ENCODE measurements at places on chromosomes 12 and 14.
A peak's percentile ranks its signal among the peaks of the same experiment; 100 is the strongest.

- no peak for DNase-seq
These were observed 70.6 kb downstream of the SETD3 start for GRCh38 chr14:99410019-99410418.

DNA sequence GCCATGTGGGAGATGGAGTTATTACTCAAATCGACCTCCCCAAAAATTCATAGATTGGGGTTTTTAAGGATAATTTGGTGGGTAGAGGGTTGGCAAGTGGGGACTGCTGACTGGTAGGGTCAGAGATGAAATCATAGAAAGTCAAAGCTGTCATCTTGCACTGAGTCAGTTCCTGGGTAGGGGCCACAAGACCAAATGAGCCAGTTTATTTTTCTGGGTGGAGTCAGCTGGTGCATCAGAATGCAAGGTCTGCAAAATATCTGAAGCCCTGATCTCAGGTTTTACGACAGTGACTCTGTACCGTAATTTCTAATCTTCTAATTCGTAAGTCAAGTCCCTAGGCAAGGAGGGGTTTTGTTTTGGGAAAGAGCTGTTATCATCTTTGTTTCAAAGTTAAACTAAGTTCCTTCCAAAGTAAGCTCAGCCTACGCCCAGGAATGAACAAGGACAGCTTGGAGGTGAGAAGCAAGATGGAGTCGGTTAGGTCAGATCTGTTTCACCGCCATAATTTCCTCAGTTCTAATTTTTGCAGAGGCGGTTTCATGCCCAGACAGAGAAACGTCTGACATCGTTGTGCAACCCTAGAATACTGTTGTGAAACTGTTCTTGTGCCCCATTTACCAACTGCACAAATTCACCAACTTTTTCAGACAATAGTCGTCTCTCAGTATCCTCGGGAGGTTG is 104.5 kb upstream of the SFSWAP start:
- no peak for DNase-seq

DNA sequence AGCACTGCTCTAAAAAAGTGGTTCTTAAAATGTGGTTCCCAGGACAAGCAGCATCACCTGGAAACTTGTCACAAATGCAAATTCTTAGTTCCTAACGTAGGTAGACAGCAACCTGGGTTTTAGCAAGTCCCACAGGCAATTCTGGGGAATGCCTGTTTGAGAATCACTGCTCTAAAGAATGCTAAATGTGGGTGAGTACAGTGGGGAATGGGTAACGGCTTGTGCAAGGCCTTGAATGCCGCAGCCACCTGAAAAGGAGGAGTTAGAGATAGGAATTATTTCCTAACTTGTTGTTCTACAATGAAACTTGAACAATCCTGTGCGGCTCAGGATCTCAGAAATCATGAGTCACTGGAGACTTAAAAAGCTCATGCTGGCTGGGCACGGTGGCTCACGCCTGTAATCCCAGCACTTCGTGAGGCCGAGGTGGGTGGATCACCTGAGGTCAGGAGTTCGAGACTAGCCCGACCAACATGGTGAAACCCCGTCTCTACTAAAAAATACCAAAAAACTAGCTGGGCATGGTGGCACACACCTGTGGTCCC is 34.9 kb downstream of the GNS start:
- no peak for DNase-seq

GRCh38 chr12:45214071-45214470 is 1.8 kb upstream of the ANO6 start:
- DNase-seq: no peak

- no peak for DNase-seq
These were observed at the start of gene IL23A for GRCh38 chr12:56338308-56339157. Gene IL23A, plus strand, starts transcription at chr12:56338884. Its CDS starts 161 bp downstream, at chr12:56339045.

DNA sequence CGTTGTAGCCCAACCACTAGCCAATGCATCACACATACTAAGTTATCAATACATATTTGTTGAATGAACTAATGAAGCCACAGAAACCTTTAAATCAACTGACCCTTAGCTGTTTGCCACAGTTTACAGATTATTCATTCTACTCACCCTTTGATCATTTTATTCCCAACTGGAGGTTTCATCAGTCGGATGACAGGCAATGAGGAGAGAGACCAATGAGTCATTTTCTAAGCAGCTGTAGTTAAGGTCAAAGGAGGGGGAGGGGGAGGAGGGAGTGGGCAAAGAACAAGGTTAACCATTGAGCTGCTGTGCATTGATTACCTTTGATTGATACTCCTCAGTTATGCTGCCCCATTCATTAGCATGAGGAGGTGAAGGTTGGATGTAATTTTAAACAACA is 469.5 kb downstream of the VRK1 start:
- DNase-seq: no peak

GRCh38 chr12:53344824-53345485 is 8.8 kb upstream of the SP7 start:
- DNase-seq: peak; percentile 80

DNA sequence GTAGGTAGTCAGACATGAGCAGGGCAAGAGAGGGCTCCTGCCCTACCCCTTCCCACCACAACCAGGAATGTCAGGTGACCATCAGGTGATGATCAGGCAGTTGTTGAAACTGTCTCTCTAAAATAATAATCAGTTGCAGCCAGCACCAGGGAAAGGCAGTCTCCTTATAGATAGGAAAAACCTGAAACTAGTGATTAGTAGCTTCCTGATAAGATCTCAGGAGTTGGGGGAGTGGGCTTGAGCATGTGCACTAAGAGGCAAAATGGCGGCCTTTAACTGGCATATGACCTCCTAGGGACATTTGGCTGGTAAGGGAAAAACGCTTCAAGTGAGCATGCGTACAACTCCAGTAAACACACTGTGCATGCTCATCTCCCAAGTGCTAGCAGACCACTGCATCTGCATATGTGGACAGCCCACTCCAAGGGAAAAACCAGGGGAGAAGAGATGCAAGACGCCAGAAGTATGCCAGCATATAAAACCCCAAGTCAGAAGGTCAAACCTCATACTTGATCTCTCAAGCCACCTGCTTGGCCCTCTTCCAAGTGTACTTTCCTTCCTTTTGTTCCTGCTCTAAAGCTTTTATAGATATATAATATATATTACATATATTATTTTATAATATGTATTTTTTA is 37.1 kb downstream of the TGFB3 start:
- DNase-seq: no peak

GRCh38 chr12:122382919-122383350 is 39.5 kb downstream of the CLIP1 start:
- DNase-seq: no peak

DNA sequence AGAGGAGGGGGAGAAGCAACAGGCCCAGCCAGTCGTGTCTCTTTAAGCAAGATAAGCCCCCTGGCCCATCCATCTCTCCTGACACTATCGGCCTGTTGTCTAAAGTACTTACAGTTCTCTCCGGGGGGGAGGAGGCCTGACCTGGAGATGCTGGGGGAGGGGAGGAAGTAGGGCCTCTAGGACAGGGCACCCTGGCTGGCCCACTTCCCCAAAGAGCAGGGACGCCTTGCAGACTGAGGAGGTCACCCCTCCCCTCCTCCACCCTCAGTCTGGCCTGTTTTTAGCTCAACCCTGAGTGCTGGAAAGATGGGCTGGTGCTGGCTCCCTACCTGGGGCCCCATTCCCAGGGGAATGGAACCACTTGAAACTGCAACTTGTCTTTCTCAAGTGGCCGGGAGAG is 70.3 kb downstream of the TBX5 start:
- DNase-seq: no peak

DNA sequence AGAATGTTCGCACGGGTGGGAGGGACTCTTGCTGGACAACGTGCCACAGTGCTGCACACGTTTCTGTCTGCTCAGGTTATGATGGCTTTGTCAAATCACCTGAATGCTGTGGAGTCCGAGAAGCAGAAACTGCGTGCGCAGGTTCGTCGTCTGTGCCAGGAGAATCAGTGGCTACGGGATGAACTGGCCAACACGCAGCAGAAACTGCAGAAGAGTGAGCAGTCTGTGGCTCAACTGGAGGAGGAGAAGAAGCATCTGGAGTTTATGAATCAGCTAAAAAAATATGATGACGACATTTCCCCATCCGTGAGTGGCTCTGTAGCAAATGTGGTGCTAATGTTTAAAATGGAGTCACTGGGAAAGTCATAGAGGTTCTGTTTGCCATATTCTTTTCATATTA is 28.5 kb downstream of the KLC1 start:
- DNase-seq: peak; percentile 39

GRCh38 chr12:40261937-40262336 is 37.1 kb downstream of the LRRK2 start:
- no peak for DNase-seq

DNA sequence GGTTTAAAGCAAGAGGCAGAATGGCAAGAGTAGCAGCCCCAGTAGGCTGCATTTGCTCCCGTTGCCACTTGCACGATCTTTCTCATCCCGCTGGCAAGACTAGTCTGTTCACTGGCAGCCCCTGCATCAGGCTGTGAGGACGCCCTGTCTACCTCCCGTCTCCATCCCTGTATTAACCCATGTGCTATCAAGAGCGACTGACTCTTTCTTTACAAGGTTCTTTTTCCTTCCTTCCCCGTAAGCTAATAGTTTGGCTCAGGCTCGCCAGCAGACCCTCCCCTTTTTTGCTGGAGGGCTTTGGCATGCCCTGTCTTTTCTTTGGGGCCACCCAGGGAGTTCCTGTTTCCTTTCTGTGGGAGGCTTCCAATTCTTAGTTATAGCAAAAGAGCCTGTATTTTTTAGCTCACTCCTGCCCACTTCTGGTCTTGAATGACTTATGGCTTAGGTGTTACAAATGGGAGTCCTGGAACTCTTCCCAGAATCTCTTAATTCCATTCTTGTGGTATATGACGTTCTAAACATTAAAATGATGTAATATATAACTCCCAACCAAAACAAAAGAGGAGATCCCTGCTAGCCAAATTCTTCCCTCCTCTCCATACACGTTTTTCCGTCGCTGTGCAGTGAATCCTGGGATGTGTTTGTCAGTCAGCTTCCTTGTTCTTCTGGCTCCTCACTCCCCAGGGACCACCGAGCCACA is 149.0 kb downstream of the PRKCH start:
- DNase-seq: peak; percentile 50

DNA sequence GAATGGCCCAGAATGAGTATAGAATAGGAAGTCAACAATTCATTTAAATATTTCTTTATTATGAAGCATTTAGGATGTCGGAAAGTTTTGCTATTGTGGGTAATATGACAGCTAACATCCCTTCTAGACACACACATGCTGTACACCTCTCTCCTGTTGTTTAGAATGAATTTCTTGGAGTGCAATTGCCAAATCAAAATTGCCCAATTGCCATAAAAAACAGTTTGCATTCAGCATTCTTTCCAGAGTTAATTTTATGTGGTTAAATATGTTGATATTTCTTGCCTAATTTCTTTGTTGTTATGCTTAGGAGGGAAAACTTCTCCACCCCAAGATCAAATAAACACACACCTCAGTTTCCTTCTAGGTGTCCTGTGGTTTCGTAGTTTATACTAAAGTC is 16.9 kb upstream of the SMCO2 start:
- no peak for DNase-seq

DNA sequence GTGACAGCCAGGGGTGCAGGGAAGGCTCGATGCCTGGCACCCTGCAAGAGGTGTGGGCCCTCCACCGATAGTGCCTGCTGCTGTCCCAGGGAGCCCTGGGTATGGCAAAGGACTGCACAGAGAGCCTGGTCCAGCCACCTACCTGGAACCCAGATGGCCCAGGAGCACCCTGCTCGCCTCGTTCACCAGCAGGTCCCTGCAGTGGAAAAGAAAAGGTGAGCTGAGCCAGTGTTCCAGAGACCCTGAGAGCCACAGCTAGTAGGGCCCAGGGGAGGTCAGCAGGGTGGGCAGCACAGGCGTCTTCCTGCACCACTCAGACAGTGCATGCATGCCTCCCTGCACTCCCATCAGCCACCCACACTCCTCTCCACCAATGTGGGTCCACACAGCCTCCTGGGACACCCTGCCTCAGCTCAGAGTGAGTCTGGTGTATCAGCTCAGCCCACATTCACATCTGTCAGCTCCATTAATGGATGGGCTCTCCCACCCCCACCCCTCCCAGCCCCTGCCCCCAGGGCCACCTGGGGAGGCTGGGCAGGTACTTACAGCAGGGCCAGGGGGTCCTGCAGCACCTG is 20.2 kb downstream of the TMEM106C start:
- no peak for DNase-seq

DNA sequence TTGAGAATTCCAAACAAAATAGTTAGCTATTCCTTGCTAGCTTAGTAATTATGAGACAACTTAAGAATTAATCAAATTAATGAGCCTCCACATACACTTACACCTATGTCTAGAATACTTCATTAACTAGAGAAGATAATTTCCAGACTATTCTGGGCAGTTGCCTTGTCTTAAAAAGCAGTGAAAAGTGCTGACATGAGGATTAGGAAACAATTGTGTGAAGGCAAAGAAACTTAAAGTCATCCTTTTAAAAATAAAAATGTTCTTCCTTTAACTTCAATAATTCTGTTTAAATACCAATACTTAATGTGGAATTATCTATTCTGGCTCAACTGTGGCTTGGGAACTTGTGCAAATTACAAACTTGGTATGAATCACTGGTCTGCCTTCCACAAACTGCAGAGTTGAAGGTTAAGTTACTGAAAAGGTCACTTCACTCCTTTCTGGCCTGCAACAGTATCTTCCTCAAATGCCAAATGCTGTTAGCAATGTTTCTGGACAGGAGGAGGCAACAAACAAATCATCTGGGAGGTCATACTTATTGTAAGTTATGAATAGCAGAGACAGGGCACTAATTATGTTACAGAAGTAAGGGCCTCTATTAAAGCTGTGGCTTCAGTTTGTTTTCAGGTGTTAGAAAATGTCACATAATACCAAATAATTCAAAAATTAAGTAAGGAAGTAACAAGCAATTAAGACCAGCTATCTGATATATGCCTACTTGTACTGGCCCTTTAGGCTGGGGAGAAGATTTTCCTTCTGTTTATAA is 19.2 kb downstream of the PPTC7 start:
- no peak for DNase-seq

DNA sequence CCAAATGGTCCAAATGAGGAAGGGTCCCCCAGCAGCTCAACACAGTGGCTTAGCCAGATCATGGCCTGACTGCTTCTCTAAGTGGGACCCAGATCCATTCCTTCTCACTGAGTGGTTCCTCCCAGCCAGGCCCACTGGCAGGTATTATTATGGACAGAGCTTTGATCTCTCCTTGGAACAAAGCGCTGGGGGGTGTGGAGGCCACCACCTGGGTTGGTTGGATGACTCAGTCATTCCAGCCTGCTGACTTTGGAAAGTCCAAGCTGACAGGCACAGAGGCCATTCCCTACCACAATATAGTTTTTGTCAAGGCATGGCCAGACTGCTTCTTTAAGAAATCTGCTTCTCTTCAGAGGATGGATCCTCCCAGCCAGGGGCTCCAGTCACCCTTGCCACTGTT is 341.1 kb downstream of the BTG1 start:
- no peak for DNase-seq

DNA sequence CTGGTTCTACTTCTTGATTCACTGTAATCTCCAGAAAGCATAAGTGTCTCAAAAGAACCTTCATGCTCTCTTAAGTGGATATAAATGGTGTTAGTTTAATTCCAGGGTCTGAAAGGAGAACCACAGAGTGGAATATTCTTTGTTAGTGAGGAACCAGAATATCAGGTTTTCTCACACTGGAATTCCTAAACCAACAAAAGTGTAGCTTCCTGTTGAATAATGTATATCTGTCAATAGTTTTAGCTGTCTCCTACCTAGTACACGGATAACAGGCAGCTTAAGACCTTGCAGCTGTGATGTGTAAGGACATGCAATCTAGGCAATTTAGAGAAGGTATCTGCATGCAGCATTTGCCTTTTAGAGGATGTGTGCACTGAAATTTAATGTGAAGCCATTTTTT is 24.0 kb downstream of the LRIG3 start:
- DNase-seq: no peak

- DNase-seq: no peak
These were observed 105.2 kb downstream of the RBM19 start for GRCh38 chr12:113860950-113861349.
